ENCODE measurements at places on chromosomes 4 and X. TPM values are rescaled to one million over a fixed set of nuclear protein-coding genes. Genes with fewer than 3 reads are reported as not detected.

- peak overlapping the region; percentile 65 for H3K27ac ChIP-seq
- no peaks in the 10 kb centered on the region for H3K4me1 ChIP-seq
- no peaks in the 10 kb centered on the region for H3K27me3 ChIP-seq
- no peak for DNase-seq
- H3K36me3 ChIP-seq: no peaks in the 10 kb centered on the region
Measured at GRCh38 chr4:147361726-147362125, 119.2 kb upstream of the EDNRA start.

- no peaks in the 10 kb centered on the region for H3K36me3 ChIP-seq
- no peaks in the 10 kb centered on the region for H3K27me3 ChIP-seq
- H3K4me1 ChIP-seq: no peaks in the 10 kb centered on the region
- H3K27ac ChIP-seq: no peak overlapping the region
Measured at GRCh38 chrX:91414713-91415112, 19.9 kb upstream of the PABPC5 start.

GRCh38 chrX:39459952-39460351 is 637.8 kb downstream of the BCOR start:
- H3K4me3 ChIP-seq: no peak overlapping the region
- no peaks in the 10 kb centered on the region for H3K4me1 ChIP-seq
- peaks cover 33% of the 10 kb centered on the region for H3K27me3 ChIP-seq
- H3K27ac ChIP-seq: no peak overlapping the region

DNA sequence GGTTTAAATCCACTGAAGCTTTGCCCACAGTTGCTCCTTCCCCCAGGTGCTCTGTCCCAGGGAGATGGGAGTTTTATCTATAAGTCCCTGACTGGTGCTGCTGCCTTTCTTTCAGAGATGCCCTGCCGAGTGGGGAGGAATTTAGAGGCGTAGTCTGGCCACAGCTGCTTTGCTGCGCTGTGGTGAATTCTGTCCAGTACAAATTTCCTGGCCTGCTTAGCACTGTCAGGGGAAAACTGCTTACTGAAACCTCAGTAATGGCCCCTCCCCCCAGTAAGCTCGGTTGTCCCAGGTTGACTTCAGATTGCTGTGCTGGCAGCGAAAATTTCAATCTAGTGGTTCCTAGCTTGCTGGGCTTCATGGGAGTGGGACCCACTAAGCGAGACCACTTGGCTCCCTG is 40.1 kb downstream of the UGT2B17 start:
- no peak overlapping the region for H3K4me3 ChIP-seq
- no peaks in the 10 kb centered on the region for H3K36me3 ChIP-seq
- H3K4me1 ChIP-seq: no peaks in the 10 kb centered on the region
- no peaks in the 10 kb centered on the region for H3K27me3 ChIP-seq

DNA sequence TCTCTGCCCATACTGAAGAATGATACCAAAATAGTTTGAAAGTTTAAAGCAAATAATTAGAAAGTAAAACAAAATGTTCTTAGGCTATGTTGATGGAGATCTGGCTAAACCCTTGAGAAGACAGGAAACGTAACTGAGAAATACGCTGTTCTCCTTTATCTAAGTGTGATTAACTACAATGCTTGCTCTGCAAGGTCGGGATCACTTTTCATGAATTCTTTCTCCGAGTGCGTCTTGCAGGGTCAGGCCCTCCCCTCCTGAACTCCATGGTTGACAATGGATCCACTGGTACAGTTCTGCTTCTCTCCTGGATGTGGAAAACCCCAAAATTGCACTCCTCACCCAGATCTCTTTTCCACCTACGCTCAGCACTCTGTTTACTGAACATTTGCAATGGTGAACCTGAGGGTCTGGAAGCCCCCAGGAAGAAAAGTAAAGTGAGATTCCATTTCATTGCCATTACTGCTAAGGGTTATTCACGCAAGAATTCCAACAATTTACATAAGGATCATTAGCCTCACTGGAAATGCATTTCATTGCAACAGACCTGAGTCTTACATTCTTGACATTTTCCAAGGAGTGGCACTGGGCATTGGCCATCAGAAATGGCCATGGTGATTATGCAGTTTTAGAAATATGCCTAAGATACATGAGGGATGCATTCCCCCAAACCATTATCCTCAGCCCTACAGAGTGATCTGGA is 24.6 kb upstream of the WWC2 start:
- DNase-seq: no peak
- no peak overlapping the region for H3K27ac ChIP-seq
- no peak overlapping the region for H3K4me3 ChIP-seq
- H3K36me3 ChIP-seq: no peaks in the 10 kb centered on the region

DNA sequence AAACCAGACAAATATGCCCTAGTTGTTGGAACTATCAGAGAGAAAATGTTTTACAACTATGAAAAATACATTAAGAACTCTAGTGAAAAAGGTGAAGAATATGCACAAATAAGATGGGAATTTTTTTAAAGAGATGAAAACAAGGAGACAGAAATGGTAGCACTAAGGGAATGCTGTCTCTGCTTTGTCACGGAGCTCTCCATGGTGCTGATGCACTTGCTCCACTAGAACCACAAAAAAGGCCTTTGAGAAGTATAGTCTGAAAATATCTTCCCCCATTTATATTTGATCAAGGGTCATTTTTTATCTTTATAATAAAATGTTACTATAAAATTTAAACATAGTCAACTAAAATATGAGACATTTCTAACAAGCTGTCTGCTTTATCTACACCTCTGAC is 1655.5 kb upstream of the AGA start:
- H3K36me3 ChIP-seq: no peaks in the 10 kb centered on the region
- no peak overlapping the region for H3K4me3 ChIP-seq
- no peak overlapping the region for H3K27ac ChIP-seq
- no peaks in the 10 kb centered on the region for H3K27me3 ChIP-seq

DNA sequence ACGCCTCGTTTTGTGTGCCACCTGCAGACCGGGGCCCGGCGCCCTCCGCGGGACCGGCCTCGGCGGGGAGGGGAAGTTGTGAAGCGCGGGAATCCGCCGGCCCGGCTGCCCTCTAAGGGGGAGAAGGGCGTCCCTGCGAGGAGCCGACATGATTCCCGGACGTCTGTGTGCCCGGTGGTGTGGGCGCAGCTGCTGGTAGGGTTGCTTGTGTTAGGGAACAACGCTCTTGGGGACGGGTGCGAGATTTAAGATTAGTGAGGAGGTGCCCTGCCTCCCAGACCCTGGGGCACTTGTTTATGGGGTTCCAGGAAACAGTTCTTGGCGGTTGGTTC is 627 bp downstream of the CDKN2AIP start:
- no peak for DNase-seq
- H3K27me3 ChIP-seq: no peaks in the 10 kb centered on the region
- peak overlapping the region; percentile 99 for H3K27ac ChIP-seq
- peaks cover 43% of the 10 kb centered on the region for H3K36me3 ChIP-seq

- DNase-seq: no peak
- H3K4me3 ChIP-seq: no peak overlapping the region
- no peak overlapping the region for H3K27ac ChIP-seq
- no peaks in the 10 kb centered on the region for H3K36me3 ChIP-seq
- H3K4me1 ChIP-seq: no peaks in the 10 kb centered on the region
Measured at GRCh38 chrX:9882669-9883446, 84.3 kb upstream of the CLDN34 start.

GRCh38 chr4:176635372-176636261 is 157.1 kb downstream of the VEGFC start:
- no peaks in the 10 kb centered on the region for H3K4me1 ChIP-seq
- no peaks in the 10 kb centered on the region for H3K36me3 ChIP-seq
- H3K27me3 ChIP-seq: no peaks in the 10 kb centered on the region
- H3K4me3 ChIP-seq: no peak overlapping the region
- no peak for DNase-seq

WWC2 gene
- 7.8 TPM for total RNA-seq

MAOB gene
- 42.6 TPM for total RNA-seq

EDA gene
- total RNA-seq: 1.3 TPM

- H3K27me3 ChIP-seq: no peaks in the 10 kb centered on the region
- no peaks in the 10 kb centered on the region for H3K36me3 ChIP-seq
- DNase-seq: no peak
- no peak overlapping the region for H3K27ac ChIP-seq
Measured at GRCh38 chr4:187451776-187452175, 543.8 kb upstream of the ZFP42 start.

GRCh38 chrX:111322231-111322855 is 52.1 kb upstream of the CAPN6 start:
- no peak overlapping the region for H3K4me3 ChIP-seq
- DNase-seq: no peak
- H3K36me3 ChIP-seq: no peaks in the 10 kb centered on the region
- no peaks in the 10 kb centered on the region for H3K27me3 ChIP-seq
- H3K27ac ChIP-seq: no peak overlapping the region

DNA sequence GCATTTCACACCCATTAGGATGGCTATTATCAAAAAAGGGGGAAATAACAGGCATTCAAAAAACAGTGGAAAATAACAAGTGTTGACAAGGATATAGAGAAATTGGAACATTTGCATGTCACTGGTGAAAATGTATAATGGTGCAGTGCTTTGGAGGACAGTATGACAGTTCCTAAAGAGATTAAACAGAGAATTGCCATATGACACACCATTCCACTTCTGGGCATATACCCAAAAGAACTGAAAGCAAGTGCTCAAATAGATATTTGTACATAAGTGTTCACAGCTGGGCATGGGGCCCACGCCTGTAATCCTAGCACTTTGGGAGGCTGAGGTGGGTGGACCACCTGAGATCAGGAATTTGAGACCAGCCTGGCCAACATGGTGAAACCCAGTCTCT is 348.1 kb downstream of the NR3C2 start:
- H3K4me1 ChIP-seq: peaks cover 14% of the 10 kb centered on the region
- no peaks in the 10 kb centered on the region for H3K36me3 ChIP-seq
- H3K4me3 ChIP-seq: no peak overlapping the region
- no peaks in the 10 kb centered on the region for H3K27me3 ChIP-seq

DNA sequence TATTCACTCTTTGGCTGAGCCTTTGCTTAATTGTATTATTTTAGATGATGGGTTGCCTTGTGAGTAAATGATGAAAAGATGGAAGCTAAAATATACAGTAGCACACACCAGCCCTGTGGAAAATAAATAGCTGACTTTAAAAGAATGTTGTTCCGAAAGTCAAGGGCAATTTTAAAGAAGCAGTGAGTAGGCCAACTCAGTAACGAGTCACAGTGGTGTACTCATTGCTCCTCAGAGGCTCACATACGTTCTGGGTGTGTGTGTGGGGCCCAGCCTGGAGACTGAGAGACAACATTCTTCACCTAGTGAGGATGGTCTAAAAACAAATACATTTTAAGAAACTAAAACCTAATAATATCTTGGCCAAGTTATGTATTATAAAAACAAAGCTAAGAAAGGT is 640.3 kb downstream of the TRIML1 start:
- H3K4me1 ChIP-seq: no peaks in the 10 kb centered on the region
- no peaks in the 10 kb centered on the region for H3K27me3 ChIP-seq
- DNase-seq: no peak
- H3K4me3 ChIP-seq: no peak overlapping the region
- no peaks in the 10 kb centered on the region for H3K36me3 ChIP-seq
- H3K27ac ChIP-seq: no peak overlapping the region

SOWAHB gene
- total RNA-seq: 0.09 TPM

DSPP gene
- 0.14 TPM for total RNA-seq

MAGEE1 gene
- 0.50 TPM for total RNA-seq

- H3K4me3 ChIP-seq: no peak overlapping the region
- peaks cover 9% of the 10 kb centered on the region for H3K36me3 ChIP-seq
- DNase-seq: no peak
- H3K27ac ChIP-seq: no peak overlapping the region
- H3K27me3 ChIP-seq: peaks cover 44% of the 10 kb centered on the region
Measured at GRCh38 chrX:16708016-16708415, 4.5 kb downstream of the CTPS2 start.

Measured in psoas muscle (tissue), 8 donors.